ENCODE measurements at places on chromosomes 3 and 15.

DNA sequence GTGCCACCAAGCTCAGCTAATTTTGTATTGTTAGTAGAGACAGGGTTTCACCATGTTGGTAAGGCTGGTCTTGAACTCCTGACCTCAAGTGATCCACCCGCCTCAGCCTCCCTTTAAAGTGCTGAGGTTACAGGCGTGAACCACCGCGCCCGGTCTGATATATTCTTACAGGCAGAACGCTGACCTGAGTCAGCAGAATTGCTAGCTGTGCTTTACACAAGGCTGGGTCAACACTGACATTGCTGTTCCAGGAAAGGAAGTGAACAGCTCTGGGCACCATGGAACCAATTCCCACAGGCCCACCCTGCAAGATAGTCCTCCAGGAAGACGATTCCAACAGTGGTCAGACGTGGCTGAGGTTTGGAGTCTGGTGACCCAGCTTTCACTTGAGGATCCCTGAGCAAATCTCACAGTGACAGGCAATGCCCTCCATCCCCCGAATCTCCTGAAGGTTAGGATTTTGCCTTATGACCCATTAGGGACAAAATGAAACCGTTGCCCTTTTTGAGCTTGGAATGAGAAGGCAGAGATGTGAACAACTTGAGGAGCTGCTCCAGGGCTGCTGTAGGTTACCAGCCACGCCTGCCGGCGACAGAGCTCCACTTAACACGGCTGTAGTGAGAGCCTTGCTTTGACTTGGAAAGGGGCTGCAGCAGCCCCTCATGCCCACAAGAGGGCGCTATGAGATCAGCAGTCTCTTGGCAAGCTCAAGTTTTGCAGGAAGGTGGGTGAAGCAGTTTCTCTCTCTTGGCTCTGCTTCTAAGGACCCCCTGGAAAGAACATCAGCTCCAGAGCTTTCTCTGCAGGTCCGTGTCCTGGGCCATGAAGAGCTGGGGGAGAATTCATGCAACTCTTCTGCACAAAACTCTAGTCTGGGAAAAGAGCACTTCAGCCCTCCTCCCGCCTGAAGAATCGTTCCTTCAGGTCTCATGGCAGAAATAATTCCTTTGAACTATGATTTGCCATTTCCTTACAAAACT is 74.1 kb downstream of the SENP2 start:
- DNase-seq, result peak; percentile 81

DNA sequence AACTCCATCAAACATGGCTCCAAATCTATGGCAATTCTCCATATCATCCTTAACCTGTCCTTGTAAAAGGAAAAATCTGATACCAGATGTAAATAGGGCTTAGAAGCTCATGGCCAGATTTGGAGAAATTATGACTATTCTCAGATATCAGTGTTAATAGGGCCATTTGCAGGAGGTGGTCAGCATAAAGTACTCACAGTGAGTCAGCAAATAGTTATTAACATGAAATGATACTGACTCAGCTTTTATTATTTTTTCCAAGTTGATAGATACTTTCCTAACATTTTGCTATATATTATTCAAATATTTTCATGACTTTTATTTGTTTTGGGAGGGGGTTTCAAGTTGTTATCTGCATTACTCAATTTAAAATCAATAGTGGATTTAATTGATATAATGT is 255.8 kb downstream of the MFSD1 start:
- peak; percentile 7 for DNase-seq

- no peak for DNase-seq
Measured at GRCh38 chr3:191417457-191417729, 43.6 kb upstream of the PYDC2 start.

- DNase-seq, result no peak
Measured at GRCh38 chr3:120161902-120162301, 67.7 kb upstream of the GSK3B start.

DNA sequence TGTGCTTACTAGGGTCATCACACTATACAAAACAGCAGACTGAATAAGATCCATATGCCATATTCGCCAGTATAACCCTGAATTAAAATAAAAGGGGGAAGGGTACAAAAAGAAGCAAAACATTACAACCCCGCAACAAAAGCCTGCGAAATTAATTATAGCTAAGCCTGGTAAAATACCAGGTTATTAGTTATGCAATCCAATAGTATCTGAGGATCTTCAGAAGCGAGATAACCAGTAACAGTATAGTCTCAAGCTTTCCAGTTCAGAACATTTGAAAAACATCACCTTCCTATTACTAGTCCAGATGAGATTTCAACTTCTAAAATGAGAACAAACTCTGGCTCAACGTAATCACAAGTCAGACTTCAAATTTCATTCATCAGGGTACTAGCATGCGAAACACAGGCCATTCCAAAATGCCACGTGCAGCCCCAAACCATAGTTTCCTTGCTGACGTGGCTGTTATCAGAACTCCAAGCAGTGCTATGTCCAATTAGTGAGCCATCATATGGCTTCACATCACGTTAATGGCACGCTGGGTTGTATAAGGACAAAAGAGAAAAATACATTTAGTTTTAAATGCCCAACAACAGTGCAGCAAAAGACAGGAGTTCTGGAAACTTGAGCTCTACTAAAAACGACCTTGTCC is 1.1 kb downstream of the SSR3 start:
- DNase-seq, result peak; percentile 89

DNA sequence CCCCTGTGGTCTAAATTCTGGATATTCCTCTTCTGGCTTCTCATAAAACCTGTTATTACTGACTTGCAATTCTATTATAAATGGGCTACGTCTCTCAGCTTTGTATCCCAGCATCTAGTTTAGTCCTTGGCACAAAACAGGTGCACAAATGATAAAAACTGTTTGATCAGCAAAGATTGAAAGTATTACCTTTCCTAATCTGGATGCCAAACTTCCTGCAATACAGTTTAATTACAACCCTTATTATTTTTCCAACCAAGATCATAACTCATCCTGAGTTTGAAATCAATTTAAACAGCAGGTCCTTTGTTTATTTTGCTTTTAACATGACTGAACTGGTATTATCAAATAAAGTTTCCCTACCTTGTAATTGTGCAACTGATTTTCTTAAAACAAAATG is 132.6 kb downstream of the ATP1B3 start:
- DNase-seq, result no peak

GRCh38 chr3:127374086-127375010 is 86.5 kb upstream of the PRR20G start:
- peak; percentile 16 for DNase-seq

DNA sequence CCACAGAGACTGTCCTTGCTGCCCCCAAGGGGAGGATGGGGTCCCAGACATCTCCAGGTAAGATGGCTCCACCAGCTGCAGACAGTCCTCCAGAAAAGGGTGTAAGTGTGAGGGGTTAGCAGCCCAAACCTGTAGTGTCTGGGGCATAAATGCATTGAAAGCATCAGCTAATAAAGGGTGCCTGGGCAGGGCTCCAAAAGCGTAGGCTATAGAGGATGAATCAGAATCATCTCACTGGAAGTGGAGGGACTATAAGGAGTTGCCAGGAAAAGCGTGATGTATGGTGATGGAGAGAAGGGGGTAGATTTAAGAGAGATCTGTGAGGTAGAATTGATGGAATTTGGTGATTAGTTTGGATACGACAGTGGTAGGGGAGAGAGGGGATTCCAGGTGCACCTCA is 79.9 kb upstream of the ONECUT1 start:
- DNase-seq, result no peak

Measured in EH (cell line).